A673 (cell line): ENCODE measurements at places on chromosomes 11 and 22. TPM values are rescaled to one million over a fixed set of nuclear protein-coding genes. Genes with fewer than 3 reads are reported as not detected.

GRCh38 chr22:34804604-34805003 is 261.4 kb upstream of the ISX start:
- no peaks in the 10 kb centered on the region for H3K4me1 ChIP-seq
- no peaks in the 10 kb centered on the region for H3K36me3 ChIP-seq
- no peak overlapping the region for H3K4me3 ChIP-seq
- no peaks in the 10 kb centered on the region for H3K27me3 ChIP-seq
- no peak overlapping the region for H3K27ac ChIP-seq

IFITM10 gene
- 0.24 TPM in 1 of 2 replicates, not detected in the other for total RNA-seq

- no peak for DNase-seq
- H3K4me3 ChIP-seq: no peak overlapping the region
- peaks cover 22% of the 10 kb centered on the region for H3K27me3 ChIP-seq
Observed at GRCh38 chr11:127866109-127866508, 721.2 kb downstream of the ETS1 start.

DNA sequence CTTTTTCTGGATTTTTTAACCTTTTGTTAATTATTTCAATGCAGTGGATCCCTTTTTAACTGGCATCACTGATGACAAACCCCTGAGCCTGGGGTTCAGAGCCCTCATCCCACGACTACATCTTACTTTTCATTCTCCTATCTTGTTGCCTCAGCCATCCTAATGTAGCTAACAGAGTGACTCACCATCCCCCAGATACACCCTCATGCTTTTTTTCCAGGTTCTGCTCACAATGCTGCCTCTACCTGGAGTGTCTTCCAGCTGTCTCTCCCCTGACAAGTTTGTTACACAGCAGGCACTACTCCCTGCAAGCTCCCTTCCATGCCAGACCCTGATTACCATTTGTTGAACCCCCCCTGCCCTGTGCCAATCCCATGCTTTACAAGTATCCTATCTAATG is 135.4 kb downstream of the NCAM1 start:
- H3K4me1 ChIP-seq: no peaks in the 10 kb centered on the region
- H3K27me3 ChIP-seq: no peaks in the 10 kb centered on the region
- DNase-seq: no peak
- no peak overlapping the region for H3K27ac ChIP-seq
- no peaks in the 10 kb centered on the region for H3K36me3 ChIP-seq
- no peak overlapping the region for H3K4me3 ChIP-seq

- peaks cover 30% of the 10 kb centered on the region for H3K36me3 ChIP-seq
- H3K27ac ChIP-seq: peak overlapping the region; percentile 72
- peaks cover 26% of the 10 kb centered on the region for H3K4me1 ChIP-seq
- no peaks in the 10 kb centered on the region for H3K27me3 ChIP-seq
- no peak overlapping the region for H3K4me3 ChIP-seq
Observed at GRCh38 chr22:41863472-41863871, 30.6 kb downstream of the SREBF2 start.

GRCh38 chr11:19703211-19703610 is 9.4 kb upstream of the NAV2 start:
- H3K27ac ChIP-seq: no peak overlapping the region
- H3K27me3 ChIP-seq: no peaks in the 10 kb centered on the region
- no peak overlapping the region for H3K4me3 ChIP-seq

DNA sequence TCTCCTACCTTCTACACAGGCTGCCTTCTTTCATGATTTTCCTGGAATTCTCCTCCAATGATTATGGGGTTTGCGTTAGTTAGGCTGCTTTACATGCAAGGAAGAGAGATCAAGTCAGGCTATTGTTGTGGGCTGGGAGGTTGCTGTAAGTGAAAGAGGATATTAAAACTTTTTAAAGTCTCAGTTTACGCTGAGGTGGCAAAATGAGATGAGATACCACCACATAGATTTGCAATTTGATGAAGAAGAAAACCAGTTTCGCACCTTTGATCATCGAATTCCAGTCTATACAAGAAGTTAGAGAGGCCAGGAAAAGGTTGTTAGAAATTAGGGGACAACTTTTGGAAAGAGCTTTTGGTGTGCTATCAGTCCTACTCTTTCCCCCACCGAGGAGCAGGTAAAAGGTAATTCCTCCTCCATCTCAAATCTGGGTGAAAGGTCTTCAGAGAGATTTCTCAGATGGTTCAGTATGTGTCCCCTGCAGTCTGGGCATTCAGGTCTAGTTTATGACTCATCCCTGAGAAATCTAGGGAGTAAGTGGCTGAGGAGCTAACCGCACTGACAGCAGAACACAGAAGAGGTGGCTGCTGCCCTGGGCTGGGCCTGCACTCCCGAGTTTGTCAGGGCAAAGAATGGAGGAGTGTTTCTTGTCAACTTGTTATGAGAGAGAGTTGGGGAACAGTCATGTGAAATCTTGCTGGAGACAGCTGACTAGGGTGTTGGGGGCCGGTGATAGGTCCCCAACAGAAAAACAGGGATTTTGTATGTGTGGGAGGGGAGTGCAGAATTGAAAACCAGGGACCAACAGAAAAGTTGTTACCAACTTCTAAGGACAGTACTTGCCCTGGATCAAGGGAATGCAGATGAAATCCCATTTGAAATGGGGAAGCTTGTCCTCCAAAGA is 34.7 kb downstream of the CCDC83 start:
- no peak overlapping the region for H3K27ac ChIP-seq
- no peaks in the 10 kb centered on the region for H3K27me3 ChIP-seq

GRCh38 chr22:42834177-42834949 is 22.7 kb downstream of the ARFGAP3 start:
- H3K4me3 ChIP-seq: no peak overlapping the region
- no peak overlapping the region for H3K27ac ChIP-seq
- no peaks in the 10 kb centered on the region for H3K27me3 ChIP-seq
- no peak for DNase-seq
- peaks cover under 1% of the 10 kb centered on the region for H3K4me1 ChIP-seq

DNA sequence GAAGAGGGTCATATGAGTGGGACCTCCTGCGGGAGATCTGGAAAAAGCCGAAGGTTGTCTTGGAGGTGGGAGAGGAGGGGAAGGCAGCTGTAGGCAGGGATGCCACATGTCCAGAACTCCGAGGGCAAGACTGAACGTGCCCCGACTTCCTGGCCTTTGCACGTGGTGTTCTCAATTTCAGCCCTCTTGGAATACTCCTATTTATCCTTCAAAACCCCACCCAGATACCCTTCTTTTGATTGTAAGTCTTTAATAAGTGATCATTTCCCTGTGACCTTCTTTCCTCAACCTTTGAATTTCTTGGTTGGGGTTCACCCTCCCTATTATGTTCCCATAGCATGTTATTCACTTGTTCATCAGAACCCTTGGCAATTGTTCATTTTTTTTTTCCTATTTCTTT is 95.3 kb upstream of the CRYBB3 start:
- no peaks in the 10 kb centered on the region for H3K4me1 ChIP-seq
- no peaks in the 10 kb centered on the region for H3K27me3 ChIP-seq
- no peak overlapping the region for H3K4me3 ChIP-seq
- no peaks in the 10 kb centered on the region for H3K36me3 ChIP-seq

DNA sequence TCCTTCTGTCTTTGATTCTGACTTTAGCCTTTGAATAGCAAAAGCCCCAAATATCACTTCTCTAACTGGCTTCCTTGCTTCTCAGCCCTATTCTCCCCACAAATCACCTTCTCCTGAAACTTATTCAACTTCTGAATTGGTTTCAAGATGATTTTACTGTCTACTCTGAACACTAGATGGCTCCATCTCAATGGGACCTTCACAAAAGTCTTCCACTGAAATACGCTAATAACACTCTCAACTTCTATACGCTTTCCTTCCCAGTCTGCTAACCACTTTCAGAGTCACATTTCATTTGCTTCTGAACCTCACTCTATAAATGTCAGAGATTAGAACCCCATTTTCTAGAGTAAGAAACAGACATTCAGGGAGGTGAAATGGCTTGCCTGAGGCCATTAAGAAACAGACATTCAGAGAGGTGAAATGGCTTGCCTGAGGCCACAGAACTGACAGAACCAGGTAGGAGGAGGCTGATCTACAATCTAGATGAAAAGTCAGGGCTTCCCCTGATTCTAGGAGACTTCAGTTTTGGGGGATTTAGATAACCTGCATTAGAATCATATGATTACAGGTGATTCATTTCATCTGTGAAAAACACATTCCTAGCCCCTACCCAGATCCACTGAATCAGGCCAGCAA is 20.6 kb downstream of the MORC2 start:
- no peak overlapping the region for H3K4me3 ChIP-seq
- peaks cover 17% of the 10 kb centered on the region for H3K4me1 ChIP-seq
- no peak overlapping the region for H3K27ac ChIP-seq
- no peaks in the 10 kb centered on the region for H3K27me3 ChIP-seq

ELFN2 gene
- not detected in 2 replicates for total RNA-seq
